ENCODE measurements at places on chromosomes 16 and 17.

GRCh38 chr16:2585651-2586081 lies 47.8 kb downstream of the PDPK1 start:
- DNase-seq: no peak

DNA sequence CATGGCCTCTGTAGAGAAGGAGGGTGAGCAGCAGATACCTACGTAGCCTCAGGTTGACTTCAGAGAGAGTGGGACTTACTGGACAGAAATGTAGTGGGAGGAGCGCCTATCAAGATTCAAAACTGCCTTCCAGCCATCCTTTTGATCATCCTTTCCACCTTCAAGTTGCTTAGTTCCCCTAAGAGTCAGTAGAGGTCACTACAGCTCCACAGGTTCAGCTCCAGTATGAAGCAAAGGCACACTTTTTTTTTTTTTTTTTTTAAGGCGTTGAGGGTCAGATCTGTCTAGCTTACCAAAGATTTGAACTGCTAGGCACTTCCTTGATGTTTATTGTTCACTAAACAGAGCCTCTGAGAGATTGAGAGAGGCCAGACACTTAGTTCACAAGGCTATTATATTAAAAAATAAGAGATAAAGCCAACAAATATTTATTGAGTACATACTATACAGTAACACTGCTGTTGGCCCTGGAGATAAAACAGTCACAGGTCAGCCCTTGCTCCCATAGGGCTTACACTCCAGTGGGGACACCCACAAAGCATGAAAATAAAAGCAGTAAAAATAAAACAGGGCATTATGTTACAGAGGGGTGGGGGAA lies 3.1 kb downstream of the RNF227 start:
- DNase-seq: peak; percentile 76

DNA sequence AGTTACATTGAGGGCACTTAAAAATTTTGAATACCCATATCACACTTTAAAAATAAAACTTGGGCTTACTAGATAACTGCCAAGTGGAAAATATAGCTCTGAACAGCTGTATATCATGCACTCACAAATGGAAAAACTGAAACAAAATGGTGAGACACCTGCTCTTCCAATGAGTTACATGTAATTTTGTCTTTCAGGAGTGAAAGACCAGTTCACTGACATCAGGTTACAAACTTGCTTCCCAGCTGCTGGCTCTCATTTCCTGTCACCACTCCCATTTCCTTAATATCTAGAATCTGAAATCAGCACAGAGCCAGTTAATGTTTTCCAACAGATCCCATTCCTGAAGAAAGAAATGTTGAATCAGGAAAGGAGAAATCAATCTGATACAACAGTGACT lies 10.8 kb downstream of the CSNK2A2 start:
- DNase-seq: no peak

DNA sequence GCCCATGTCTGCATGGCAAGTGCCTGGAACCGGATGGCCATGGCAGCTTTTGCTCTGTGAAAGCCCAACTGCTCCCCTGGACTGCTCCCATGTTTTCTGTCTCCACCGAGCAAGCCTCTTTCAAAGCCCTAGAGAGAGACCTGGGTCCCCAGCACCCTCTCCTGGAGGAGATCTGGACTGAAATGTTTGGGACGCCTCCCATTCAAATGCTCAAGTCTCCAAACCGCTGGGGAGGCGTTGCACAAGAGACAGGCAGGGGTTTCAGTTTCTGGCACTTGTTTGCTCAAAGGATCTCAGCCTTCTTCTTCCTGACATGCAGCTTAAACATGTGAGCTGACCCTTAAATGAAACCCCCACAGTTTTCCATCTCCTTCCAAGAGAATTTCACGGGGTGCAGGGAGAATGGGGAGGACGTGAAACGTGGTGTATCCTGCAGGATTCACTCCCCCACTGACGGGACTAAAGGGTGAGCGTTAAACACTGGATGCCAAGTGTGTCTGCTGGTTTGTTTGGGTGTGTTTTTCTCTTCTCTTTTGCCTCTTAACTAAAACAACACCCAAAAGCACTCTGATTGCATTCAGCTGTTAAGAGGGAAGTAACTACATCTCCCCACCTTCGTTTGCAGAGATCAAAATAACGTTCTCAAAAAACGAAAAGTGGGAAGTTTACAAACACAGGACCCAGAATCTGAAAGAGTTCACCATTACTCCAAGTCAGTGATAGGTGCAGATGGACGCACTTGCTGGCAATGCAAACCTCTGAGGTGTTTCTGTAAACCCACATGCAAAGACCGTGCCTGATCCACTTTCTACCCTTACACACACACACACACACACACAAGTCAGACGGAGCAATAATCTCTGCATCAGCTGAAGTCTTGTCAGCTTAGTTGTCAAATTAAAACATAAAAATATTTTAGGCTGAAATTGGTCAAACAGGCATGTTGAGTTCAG lies 256.9 kb downstream of the C16orf95 start:
- no peak for DNase-seq

- DNase-seq: no peak
Measured at GRCh38 chr17:45704251-45704650, 79.9 kb upstream of the CRHR1 start.

DNA sequence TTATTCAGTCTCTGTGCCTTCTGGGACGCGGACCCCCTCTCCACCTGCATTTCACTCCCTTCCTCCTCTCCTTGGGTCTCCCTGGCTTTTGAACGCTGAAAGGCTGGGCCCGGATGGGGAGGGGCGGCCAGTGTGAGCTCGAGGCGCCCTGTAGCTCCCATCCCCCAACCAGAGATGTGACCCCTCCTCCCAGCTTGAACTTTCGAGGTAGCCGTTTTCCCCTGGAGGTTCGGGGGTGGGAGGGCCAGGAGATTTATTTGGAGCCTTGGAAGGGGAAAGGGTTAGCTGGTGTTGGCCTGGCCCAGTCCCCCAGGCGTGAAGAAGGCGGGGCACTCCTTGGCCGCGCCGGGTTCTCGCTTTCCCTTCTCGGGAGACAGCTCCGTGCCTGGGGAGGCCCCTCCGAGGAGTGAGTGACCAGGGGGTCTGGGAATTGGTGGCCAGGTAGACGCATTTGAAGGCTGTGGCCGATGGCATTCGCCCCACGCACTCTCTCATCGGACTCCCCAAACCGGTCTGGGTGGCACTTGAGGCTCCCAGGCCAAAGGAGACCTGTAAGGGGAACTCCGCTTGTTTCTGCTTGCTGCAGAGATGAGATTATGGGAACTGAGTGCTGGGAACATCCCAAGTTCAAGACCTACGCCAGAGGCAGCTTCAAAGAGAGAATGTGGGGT lies 942 bp downstream of the LDAF1 start:
- DNase-seq: no peak

DNA sequence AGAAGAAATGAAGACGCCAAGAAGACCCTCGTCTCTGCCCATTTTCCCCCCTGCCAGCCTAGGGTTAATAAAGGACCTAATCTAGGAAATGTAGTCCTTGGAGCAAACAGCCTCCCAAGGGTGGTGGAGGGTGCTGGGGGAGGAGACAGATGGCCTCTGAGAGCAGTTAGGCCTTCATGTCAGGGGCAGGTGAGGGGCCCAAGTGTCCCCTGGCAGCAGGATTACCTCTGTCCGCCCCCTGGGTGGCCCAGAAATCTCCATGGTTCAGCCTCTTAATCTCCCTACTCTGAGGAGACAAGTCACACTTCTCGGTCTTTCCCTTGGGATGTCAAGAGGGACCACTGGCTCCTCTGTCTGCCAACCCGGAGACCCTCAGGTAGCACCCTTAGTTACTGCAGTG lies 365.4 kb upstream of the TNRC6C start:
- no peak for DNase-seq

GRCh38 chr16:66251476-66252160 lies 114.9 kb upstream of the CDH5 start:
- no peak for DNase-seq

GRCh38 chr17:54867634-54868033 lies 33.0 kb upstream of the TOM1L1 start:
- no peak for DNase-seq

DNA sequence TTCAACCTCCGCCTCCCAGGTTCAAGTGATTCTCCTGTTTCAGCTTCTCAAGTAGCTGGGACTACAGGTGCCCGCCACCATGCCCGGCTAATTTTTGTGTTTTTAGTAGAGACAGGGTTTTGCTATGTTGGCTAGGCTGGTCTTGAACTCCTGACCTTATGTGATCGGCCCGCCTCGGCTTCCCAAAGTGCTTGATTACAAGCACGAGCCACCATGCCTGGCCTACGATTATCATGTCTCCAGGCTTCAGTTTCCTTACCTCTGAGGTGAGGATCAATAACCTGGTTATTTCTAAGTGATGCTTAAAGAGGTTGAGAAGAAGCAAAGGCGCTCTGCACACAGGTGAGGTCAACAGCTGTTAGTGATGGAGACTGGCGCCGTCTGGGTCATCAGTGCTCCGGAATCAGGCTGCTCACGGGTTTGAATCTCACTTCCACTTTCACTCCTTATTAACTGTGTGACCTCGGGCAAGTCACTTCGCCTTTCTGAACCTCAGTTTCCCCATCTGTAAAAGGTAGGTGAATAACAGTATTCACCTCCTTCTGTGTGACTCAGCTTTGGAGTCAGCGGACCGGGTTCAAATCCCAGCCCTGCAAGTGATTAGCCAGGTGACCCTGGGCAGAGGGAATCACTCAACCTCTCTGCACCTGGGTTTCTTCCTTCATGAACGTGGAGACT lies 745 bp upstream of the ABCC1 start:
- peak; percentile 59 for DNase-seq

DNA sequence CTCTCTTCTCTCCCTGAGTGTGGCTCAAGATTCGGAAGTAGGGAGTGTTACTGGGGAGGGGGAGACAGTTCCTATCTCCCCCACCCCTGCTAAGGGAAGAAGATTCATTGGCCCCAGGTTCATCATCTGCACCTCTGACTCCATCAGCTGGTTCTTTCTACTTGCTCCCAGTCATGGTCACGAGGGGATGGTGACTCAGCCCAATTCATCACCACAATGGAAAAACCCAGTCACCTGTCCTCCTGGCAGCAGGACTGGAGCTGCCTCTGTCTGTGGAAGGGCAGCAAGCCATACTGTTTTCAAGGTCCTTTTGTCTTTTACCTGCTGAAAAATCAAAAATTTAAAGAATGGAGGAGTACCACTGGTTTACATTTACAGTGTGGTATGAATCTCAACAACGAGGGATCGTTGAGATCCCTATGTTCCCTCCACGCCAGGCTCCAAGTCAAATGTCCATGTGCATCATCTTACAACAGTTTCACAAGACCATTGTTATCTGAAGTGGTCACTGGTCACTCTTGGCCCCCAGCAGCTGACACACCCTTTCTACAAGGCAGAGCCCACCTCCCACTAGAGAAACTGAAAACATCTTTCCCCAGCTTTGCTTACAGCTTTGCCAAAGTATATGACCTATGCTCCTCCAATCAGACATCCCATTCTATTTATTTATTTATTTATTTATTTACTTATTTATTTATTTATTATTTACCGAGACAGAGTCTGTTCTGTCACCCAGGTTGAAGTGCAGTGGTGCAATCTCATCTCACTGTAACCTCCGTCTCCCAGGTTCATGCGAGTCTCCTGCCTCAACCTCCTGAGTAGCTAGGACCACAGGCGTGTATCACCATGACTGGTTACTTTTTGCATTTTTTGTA lies 40.4 kb upstream of the NDRG4 start:
- no peak for DNase-seq

GRCh38 chr16:70777973-70778406 lies 23.0 kb downstream of the VAC14 start:
- DNase-seq: no peak

GRCh38 chr17:49342575-49342936 lies 19.5 kb downstream of the ZNF652 start:
- DNase-seq: no peak

GRCh38 chr17:9138161-9138717 lies 116.9 kb downstream of the NTN1 start:
- no peak for DNase-seq

GRCh38 chr17:49388290-49388640 lies 26.2 kb upstream of the ZNF652 start:
- no peak for DNase-seq

- DNase-seq: no peak
Measured at GRCh38 chr16:12740986-12741610, 62.6 kb downstream of the CPPED1 start.

- peak; percentile 48 for DNase-seq
Measured at GRCh38 chr16:69187446-69188235, 677 bp downstream of the SNTB2 start.

- peak; percentile 46 for DNase-seq
Measured at GRCh38 chr17:5254903-5255521, 20.4 kb upstream of the SCIMP start.

- no peak for DNase-seq
Measured at GRCh38 chr17:58789160-58789559, 33.5 kb downstream of the PPM1E start.

- no peak for DNase-seq
Measured at GRCh38 chr16:86893506-86893905, 315.2 kb downstream of the FOXL1 start.

DNA sequence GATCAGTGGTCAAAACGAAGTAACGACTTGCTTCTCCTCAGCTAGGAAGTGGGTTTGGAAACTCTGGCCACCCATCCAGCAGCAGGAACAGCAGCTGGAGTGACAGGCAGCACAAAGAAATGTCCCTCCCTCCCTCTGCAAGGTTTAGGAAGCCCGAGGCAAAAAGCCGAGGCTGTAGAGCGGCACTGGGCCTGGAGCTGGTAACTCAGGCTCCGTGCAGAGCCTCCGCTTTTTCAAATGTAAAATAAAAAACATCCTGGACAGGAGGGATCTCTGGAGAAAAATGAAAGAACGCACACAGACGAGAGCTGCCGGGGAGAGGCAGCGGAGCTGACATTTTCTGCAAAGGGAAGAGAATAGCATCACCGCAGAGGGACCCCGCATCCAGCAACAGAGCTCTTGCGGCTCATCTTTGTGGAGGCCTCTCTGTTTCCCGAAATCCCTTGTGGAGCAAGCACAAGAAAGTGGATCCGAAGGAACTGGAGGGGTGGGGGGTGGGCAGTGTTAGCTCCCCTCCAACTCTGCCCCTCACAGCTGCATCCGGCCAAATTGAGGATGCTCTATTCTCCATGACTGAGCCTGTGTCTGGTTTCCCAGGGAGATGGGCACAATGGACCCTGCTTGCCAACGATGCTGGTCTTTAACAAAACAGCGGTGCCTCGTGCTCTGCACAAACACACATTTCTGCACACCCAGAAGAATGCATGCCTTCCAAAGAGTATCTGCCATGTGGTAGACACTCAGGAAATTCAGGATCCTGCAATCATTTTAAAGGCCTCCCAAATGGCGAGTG lies 335.5 kb upstream of the ZFHX3 start:
- DNase-seq: no peak

DNA sequence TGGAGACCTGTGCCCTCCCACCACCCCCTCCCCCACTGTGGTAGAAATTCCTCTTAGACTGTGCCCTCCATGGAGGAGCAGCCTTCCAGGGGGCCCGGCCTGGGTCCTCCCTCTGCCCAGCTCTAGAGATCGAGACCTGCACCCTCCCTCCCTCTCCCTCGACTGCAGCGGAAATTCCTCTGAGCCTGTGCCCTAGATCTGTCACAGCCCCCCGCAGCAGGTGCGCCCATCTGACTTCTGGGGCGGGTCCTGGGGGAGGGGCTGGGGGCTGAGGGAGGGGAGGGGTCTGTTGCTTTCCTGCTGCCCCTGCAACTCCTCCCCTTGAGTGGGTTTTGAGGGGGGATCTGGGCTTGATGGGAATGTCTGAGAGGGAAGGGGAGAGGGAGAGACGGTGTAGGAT lies 177.8 kb upstream of the GSE1 start:
- no peak for DNase-seq
